Activated T-helper 17 cell treated with anti-CD3 and anti-CD28 coated beads, Interleukin-2, amount 50 U/mL, for 72 hours (primary cell): ENCODE measurements at places on chromosomes 13 and 19. TPM values are rescaled to one million over a fixed set of nuclear protein-coding genes. Genes with fewer than 3 reads are reported as not detected.

- H3K4me1 ChIP-seq: peaks cover 13% of the 10 kb centered on the region
- H3K4me3 ChIP-seq: no peak overlapping the region
- ATAC-seq: no peak
- H3K36me3 ChIP-seq: no peaks in the 10 kb centered on the region
Measured at GRCh38 chr13:112750570-112750969, 60.7 kb downstream of the ATP11A start.

GRK1 gene
- 0.64 TPM for total RNA-seq

LRRC25 gene
- not detected for total RNA-seq

- no peak overlapping the region for H3K27ac ChIP-seq
- H3K36me3 ChIP-seq: no peaks in the 10 kb centered on the region
- no peaks in the 10 kb centered on the region for H3K27me3 ChIP-seq
- peak overlapping the region; percentile 66 for H3K4me3 ChIP-seq
- ATAC-seq: no peak
- peaks cover 24% of the 10 kb centered on the region for H3K4me1 ChIP-seq
Measured at GRCh38 chr13:112967686-112968379, 1.2 kb upstream of the MCF2L start.

GRCh38 chr19:14048443-14049153 lies 13.3 kb downstream of the PALM3 start:
- H3K4me1 ChIP-seq: no peaks in the 10 kb centered on the region
- peak; percentile 87 for ATAC-seq
- H3K4me3 ChIP-seq: no peak overlapping the region
- H3K27ac ChIP-seq: no peak overlapping the region

- H3K4me1 ChIP-seq: peaks cover 85% of the 10 kb centered on the region
- no peak for ATAC-seq
- H3K4me3 ChIP-seq: peak overlapping the region; percentile 89
- H3K27ac ChIP-seq: peak overlapping the region; percentile 29
- no peaks in the 10 kb centered on the region for H3K27me3 ChIP-seq
Measured at GRCh38 chr13:99361197-99361596, 54.0 kb upstream of the GPR183 start.

DNA sequence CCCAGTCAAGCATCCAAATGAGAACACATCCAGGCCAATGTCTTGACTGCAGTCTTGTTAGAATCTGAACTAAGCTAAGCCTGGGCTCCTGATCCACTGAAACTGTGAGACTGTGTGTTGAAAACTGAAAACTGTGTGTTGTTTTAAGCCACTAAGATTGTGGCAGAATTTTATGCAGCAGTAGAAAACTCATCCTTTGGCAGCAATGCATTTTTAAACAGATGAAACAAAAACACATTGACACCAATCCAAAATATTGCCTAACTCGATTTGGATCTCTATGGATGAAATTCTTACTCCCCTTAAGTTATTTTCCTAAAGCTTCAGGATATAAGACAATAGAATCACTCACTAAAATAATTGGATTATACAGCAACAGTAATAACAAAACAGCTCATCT lies 202.3 kb upstream of the KLF12 start:
- no peak overlapping the region for H3K27ac ChIP-seq
- H3K36me3 ChIP-seq: no peaks in the 10 kb centered on the region
- ATAC-seq: no peak
- no peaks in the 10 kb centered on the region for H3K4me1 ChIP-seq

- peaks cover 94% of the 10 kb centered on the region for H3K36me3 ChIP-seq
- H3K27ac ChIP-seq: peak overlapping the region; percentile 64
- H3K4me1 ChIP-seq: peaks cover 18% of the 10 kb centered on the region
- ATAC-seq: no peak
- H3K4me3 ChIP-seq: peak overlapping the region; percentile 56
- no peaks in the 10 kb centered on the region for H3K27me3 ChIP-seq
Measured at GRCh38 chr19:10190026-10190425, 4.7 kb downstream of the DNMT1 start.

DNA sequence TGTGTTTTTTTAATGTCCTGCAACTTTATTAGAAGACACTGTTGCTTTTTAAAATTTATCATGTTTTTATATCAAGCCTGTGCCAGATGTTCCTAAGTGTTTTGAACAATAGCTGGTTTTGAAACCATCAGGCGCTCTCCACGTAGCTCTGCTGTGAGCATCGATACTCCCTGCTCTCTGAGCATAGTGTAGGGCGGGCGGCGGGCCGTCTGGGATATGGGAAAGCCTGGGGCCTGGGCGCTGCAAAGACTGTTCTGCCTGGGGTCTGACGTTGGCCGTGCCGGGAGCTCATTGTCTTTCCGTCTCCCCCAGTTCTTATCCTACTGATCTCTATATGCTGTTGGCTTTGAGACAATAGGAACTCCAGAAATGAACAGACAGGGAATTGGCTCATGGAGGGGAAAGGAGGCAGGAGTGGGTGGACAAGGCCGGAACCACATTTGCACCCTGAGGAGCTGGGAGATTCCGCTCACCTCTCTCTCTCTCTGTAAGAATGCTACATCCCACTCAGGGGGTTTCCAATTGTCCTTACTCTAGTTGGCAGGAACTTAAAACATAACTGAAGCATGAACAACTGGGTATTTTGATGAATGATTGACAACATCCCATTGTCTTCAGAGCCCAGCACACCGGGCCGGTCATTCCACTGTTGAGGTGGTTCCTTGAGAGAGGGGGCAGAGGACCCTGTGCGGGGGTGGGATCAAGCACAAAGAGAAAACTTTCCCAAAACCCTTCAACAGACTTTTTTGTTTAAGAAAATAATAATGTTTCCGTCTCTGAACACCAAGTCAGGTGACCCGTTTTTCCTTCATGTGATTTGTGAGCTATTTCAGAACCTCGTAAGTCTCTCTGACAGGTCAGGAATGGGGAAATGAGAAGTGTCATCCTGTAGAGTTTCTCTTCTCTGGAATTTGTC lies 64.7 kb downstream of the COL4A2 start:
- no peaks in the 10 kb centered on the region for H3K4me1 ChIP-seq
- H3K27me3 ChIP-seq: peaks cover 25% of the 10 kb centered on the region
- no peaks in the 10 kb centered on the region for H3K36me3 ChIP-seq

PAK4 gene
- 18.4 TPM for total RNA-seq

- H3K27me3 ChIP-seq: no peaks in the 10 kb centered on the region
- no peak overlapping the region for H3K4me3 ChIP-seq
- ATAC-seq: no peak
- H3K27ac ChIP-seq: no peak overlapping the region
Measured at GRCh38 chr13:37526710-37527473, 71.7 kb downstream of the POSTN start.

SEMA6B gene
- total RNA-seq: 0.05 TPM
